ENCODE measurements at places on chromosomes 4 and X.

DNA sequence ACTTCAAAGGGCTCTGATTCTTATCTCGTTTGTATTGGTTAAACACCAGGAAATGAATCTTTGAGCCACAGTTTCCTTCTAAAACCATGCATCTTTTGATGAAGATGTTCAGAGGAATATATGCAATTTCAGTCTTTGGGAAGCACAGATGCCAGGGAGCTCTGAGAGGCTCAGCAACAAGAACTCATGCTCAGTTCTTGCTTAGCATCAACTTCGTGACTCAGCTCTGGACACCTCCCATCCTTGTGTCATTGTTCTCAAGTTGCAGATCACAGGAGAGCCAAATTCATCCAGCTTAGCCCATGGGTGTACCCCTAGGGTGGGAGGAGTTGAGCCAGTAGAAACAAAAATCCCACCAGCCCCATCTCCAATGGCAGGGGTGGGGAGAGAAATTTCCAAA lies 219.6 kb upstream of the MAOA start:
- no peak for DNase-seq

DNA sequence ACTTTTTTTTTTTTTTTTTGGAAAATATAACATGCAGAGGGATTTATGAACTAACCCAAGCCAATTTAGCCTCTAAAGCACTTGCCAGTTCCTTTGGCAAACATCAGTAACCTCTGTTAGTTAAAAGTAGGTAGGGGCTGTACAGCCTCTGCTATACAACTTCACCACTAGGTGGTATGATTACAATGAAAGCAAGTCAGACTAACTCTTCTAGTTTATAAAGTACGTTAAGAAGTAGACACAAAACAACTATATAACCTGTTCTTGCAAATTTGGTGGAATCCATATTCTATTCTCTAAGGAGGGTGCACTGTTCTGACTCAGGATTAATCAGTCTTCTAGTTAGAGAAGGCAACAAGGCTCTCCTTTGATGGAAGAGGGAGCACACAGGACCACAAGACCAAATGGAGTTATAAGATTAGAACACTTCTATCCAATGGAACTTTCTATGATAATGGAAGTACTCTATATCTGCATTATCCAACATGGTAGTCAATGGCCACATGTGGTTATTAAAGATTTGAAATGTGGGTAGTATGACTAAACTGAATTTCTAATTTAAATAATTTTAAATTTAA lies 12.8 kb downstream of the AIMP1 start:
- DNase-seq: no peak

DNA sequence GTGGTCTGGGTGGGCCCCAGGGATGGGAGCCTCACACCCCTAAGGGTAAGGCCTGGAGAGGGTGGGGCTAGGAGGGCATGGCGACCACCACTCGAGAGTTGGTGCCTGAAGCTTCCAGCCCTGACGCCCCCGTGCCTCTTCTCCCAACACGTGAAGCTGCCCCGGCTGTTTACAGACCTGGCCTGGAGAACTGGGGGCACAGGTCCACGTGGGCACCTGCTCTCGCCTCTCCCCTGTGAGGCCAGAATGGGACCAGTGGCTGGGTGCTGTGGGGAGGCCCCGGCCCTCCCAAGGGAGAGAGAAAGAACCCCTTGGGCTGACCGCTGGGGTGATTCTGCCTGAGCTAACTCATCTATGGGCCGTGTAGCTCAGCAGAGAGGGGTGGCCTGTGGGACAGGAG lies 15.5 kb downstream of the NAT8L start:
- DNase-seq: no peak

GRCh38 chr4:177374966-177375365 lies 65.3 kb downstream of the NEIL3 start:
- DNase-seq: no peak

DNA sequence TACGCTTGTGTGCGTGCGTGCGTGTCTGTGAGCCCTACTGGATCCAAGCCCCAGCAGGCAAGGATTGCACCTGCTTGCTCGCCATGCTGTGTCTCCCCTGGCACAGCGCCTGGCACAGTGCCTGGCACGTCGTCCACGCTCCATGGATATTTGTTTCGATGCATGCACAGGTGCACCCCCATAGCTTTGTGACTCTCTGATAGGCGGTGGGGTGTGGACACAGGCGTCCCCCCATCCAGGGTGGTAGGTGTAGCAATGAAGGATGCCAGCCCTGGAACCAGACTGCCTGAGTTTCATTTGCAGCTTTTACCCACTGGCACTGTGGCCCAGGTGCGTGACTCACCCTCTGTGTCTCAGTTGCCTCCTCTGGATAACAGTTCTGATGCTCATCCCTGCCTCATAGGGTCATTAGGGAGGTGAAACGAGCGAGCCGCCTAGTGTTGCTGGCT lies 20.2 kb downstream of the PIGG start:
- no peak for DNase-seq

DNA sequence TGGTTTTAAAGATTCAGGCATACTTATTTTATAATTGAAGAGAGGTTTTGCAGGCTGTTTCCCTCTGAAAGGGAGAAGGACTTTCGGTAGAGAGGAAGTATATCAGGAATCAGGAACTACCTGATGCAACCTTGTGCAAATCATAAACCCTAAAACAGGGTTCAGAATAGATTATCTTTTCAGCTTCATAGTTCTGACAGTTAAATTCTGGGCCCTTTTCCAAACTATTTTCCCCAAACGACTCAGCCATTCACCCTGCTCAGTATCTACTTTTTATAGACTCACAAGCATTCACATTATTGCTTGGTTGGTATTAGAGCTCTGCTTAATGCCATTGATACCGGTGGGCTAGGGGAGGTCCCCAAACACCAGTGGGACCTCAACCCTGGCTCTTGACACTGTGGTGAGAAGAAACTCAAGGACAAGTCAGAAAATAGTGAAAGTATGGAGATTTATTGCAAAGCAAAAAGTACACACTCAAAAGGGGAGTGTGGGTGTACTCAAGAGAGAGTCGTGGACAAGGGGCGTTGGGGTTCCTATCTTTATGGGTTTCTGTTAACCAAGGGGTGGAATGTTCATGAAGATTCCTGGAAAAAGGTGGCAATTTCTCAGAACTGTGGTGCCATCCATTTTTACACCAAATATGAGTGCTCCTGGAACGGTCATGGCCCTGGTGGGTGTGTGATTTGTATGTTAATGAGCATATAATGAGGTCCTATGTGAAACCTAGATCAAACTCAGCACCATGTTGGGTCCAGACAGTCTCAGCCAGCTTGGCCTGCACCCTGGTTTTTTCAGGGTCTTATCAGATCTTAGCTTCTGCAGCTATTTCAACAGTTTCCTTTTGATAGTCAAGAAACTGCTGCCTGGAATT lies 238.3 kb downstream of the DCLK2 start:
- DNase-seq: no peak

- DNase-seq: no peak
Observed at GRCh38 chr4:57187246-57187645, 77.1 kb upstream of the IGFBP7 start.

- no peak for DNase-seq
Observed at GRCh38 chr4:182370491-182370890, 127.3 kb downstream of the TENM3 start.

DNA sequence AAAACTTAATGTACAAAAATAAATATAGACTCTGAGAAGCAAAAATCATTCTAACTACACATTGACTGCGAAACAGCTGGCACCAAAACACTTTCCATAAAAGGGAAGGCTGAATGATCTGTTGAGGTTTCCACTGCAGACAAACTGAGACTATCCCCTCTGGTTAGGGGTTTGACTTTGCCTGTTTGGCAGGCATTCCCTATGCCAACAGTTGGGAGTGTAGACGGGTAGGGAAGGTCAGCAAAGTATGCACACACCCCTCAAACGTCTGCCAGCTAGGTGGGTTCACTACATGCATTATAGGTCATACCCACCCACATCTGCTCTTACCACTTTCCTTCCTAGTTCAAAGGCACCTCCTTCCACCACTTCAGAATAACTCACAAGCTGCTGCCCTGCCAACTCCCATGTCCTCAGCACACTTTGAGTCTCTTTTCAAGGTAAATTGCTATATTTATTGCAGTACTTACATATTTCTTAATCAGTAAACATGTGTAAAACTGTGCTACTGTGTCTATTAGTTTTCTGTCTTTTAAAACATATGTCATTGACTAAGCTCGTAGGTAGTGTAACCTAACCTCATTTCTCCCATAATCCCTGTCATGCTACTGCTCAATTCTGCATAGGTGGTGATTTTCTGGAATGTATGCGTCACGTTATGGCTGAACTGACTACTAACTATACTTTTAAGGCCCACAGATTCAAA lies 12.4 kb downstream of the CTSO start:
- no peak for DNase-seq

GRCh38 chr4:53912766-53913497 lies 151.5 kb downstream of the CHIC2 start:
- no peak for DNase-seq

- DNase-seq: no peak
Observed at GRCh38 chrX:123291623-123292022, 107.5 kb downstream of the GRIA3 start.

- no peak for DNase-seq
Observed at GRCh38 chr4:4602468-4602867, 60.6 kb upstream of the STX18 start.

Measured in activated CD4-positive, CD25-positive, alpha-beta regulatory T cell (primary cell).